ENCODE measurements at places on chromosomes 6 and 20. TPM values are rescaled to one million over a fixed set of nuclear protein-coding genes. Genes with fewer than 3 reads are reported as not detected.

DNA sequence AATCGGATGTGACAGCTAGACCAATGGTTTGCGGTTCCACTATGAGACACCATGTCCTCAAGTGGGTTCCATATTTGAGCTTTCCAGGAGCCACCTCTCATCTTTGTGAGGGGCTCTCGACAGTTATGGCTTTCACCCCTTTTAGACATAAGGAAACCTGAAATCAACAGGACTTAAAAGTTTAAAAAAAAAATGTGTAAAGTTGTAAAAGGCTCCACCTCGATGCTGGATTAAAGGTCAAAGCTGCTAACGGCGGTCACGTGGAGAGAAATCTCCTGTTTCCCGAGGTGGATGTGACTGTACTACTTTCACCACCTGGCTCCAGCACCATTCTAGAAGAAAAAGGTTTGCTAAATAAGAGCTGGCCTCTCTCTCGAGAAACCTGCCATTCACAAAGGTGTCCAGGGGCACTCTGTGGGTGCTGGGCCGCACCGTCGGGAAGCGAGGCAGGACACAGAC is 542 bp downstream of the ATP5F1E start:
- H3K27me3 ChIP-seq, result no peaks in the 10 kb centered on the region
- H3K4me1 ChIP-seq, result peaks cover 38% of the 10 kb centered on the region
- peaks cover 73% of the 10 kb centered on the region for H3K36me3 ChIP-seq
- no peak for DNase-seq
- H3K27ac ChIP-seq, result peak overlapping the region; percentile 91

- H3K4me3 ChIP-seq, result no peak overlapping the region
- no peak overlapping the region for H3K27ac ChIP-seq
- peak; percentile 62 for DNase-seq
Observed at GRCh38 chr6:110043366-110043994, 65.4 kb downstream of the GPR6 start.

GRCh38 chr20:35939264-35939663 is 15.0 kb downstream of the SCAND1 start:
- DNase-seq, result no peak
- no peak overlapping the region for H3K27ac ChIP-seq

DNA sequence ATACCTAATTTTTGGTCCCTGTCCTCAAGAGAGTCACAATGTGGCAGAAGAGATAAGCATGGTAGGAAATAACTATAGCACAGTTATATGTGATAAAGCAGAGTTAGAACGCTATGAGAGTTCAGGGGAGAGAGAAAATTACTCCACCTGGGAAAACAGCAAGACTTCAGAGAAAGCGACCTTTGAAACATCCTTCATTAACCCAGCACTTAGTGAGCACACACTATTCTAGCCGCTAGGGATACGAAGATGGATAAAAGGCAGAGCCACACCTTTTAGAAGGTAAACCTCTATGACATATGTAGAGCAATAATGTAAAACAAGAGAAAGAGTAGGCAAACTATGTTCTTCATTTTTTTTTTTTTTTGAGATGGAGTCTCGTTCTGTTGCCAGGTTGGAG is 264.3 kb downstream of the PTPRK start:
- H3K4me1 ChIP-seq, result peaks cover 8% of the 10 kb centered on the region
- no peak overlapping the region for H3K4me3 ChIP-seq
- H3K27ac ChIP-seq, result no peak overlapping the region
- no peaks in the 10 kb centered on the region for H3K36me3 ChIP-seq

DNA sequence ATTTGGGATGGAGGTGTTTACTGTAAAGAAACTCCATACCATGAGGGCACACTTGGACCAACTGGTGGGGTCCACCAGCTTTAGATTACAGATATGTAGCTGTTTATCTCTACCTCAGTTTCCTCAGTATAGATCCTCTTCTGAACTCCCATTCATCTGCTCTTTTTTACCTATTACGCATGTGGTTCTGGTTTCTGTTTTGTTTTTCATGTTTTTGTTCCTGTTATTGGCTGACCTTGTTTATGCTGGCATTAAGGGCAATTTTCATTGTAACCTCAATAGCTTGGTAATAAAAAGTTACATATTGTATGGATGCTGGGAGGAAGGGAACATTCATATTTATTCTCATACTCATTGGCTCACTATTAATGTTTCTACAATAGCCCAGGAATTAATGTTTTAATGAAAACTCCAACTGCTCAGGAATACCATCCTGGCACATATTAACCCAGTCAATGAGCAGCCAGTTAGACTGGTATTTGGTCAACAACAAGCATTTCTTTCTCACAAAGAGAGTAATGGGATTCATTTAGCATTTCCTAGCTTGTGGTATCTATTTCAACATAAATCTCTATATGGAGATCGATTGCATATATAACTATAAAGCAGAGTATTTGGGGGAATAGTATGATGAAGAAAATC is 83.8 kb upstream of the FAM184A start:
- H3K36me3 ChIP-seq, result no peaks in the 10 kb centered on the region
- H3K27me3 ChIP-seq, result no peaks in the 10 kb centered on the region
- H3K4me1 ChIP-seq, result no peaks in the 10 kb centered on the region
- H3K4me3 ChIP-seq, result no peak overlapping the region

DNA sequence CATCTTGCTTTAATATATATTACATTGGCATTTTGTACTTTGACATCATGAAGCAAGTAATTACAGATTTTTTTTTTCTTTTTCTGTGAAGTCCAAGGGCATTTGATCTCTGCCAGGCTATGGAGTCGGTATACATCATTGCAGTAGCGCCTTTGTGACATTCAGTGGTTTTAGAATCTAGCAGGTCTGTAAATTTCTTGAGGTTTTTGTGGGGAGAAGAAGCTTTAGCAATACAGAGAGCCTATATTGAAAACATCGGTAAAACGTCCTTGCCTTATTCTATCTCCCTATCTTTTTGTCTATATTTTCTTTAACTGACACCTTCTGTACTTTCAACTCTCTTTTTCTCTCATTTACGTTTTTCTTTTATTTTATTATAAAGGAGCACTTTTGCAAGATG is 47.2 kb downstream of the DUSP22 start:
- peaks cover 16% of the 10 kb centered on the region for H3K4me1 ChIP-seq
- H3K27me3 ChIP-seq, result no peaks in the 10 kb centered on the region
- no peak overlapping the region for H3K27ac ChIP-seq
- no peaks in the 10 kb centered on the region for H3K36me3 ChIP-seq

GRCh38 chr6:17165383-17165782 is 63.5 kb downstream of the STMND1 start:
- DNase-seq, result no peak
- no peak overlapping the region for H3K27ac ChIP-seq
- no peaks in the 10 kb centered on the region for H3K36me3 ChIP-seq
- no peaks in the 10 kb centered on the region for H3K4me1 ChIP-seq

DNA sequence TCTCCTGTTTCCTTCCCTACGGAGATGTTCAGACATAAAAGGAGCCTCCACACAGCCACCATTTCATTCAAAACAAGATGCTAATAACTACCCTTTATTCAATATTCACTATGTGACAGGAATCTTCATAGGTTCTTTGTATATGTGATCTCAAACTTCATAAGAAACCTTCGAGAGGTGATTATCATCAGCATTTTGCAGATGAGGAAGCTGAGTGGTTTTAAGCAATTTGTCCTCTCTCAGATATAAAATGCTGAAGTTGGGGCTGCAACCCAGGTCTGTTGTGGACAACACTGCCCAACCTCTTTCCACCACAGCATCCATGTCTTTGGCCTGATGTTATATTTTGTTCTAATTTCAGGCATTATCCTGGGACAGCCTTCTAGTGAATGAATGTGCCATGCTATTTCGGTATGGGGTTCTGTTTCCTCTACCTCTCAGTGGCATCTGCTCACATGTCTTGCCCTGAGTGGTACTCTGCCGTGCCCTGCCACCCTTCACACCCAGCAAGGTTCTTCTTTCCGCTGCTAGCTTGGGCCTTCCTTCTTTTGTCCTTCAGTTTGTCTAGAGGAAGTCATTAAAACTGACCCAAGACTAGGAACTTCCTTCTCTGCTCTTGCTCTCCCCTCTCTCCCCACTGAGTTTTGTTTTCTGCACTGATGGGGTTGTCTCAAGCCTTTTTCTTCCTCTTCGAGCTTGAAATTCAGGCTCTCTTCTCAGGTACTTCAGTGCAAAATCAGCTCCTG is 300.9 kb upstream of the PRDM1 start:
- no peak overlapping the region for H3K27ac ChIP-seq
- H3K36me3 ChIP-seq, result no peaks in the 10 kb centered on the region

GRCh38 chr20:43579861-43580793 is 10.6 kb upstream of the IFT52 start:
- peak; percentile 5 for DNase-seq
- peaks cover 9% of the 10 kb centered on the region for H3K4me1 ChIP-seq

DNA sequence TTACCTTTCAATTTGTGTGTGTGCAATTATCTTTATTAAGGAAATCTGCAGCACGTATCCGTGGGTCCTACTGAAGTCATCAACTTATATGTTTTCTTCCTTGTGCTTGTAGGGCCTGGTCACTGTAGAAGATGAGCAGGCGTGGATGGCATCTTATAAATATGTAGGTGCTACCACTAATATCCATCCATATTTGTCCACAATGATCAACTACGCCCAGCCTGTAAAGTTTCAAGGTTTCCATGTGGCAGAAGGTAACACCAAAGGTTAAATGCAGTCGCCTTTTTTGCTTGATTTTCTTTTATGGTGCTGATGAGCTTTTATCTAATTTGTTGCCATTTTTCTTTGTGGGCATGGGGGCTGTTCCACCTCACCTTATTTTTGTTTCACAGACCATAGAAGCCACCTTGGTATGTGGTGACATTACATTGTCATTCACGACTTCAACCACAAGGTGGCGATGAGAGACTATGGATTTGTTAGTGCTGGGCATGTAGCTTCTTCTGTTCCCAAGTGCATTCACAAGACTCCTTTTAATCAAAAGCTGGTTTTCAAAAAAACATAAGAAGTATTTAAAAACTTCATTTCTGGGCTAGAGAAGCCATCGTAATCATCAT is 106.5 kb upstream of the LAMP5 start:
- H3K27ac ChIP-seq, result no peak overlapping the region
- DNase-seq, result no peak
- H3K4me3 ChIP-seq, result no peak overlapping the region
- no peaks in the 10 kb centered on the region for H3K27me3 ChIP-seq
- H3K36me3 ChIP-seq, result no peaks in the 10 kb centered on the region

GRCh38 chr20:35714127-35714526 is 14.9 kb downstream of the ROMO1 start:
- no peak for DNase-seq
- no peak overlapping the region for H3K4me3 ChIP-seq
- H3K27me3 ChIP-seq, result no peaks in the 10 kb centered on the region
- peaks cover 100% of the 10 kb centered on the region for H3K36me3 ChIP-seq
- peaks cover 18% of the 10 kb centered on the region for H3K4me1 ChIP-seq

Gene ZSCAN12
- total RNA-seq, result 5.6 TPM
